ENCODE measurements at places on chromosomes 6 and 20. TPM values are rescaled to one million over a fixed set of nuclear protein-coding genes. Genes with fewer than 3 reads are reported as not detected.

- no peaks in the 10 kb centered on the region for H3K27me3 ChIP-seq
- H3K27ac ChIP-seq = no peak overlapping the region
- no peak for DNase-seq
Measured at GRCh38 chr6:113522376-113522775, 334.8 kb upstream of the MARCKS start.

DNA sequence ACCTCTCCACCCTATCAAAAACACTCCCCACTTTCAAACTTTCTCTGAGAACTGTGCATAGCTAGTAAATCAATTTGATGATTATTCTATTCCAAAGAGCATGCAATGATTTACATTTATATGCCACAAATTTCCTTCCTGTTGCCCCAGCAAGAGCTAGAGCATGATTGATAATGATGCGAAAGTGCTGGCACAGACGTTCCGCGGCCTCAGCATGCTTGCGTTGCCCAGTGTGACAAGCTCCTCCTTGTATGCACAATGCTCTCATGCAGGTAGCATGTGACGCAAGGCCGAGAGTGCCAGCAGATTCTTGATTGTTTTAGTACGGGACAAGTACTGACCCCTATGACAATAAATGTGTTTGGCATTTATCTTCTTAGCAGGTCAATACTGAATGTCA is 696.3 kb upstream of the SLC35B3 start:
- no peaks in the 10 kb centered on the region for H3K4me1 ChIP-seq
- no peak overlapping the region for H3K4me3 ChIP-seq
- DNase-seq = no peak
- no peaks in the 10 kb centered on the region for H3K27me3 ChIP-seq
- no peaks in the 10 kb centered on the region for H3K36me3 ChIP-seq
- H3K27ac ChIP-seq = no peak overlapping the region

- H3K27me3 ChIP-seq = peaks cover 2% of the 10 kb centered on the region
- peak; percentile 59 for DNase-seq
- H3K4me3 ChIP-seq = peak overlapping the region; percentile 89
Measured at GRCh38 chr20:58389324-58389967, 417 bp downstream of the VAPB start.

DNA sequence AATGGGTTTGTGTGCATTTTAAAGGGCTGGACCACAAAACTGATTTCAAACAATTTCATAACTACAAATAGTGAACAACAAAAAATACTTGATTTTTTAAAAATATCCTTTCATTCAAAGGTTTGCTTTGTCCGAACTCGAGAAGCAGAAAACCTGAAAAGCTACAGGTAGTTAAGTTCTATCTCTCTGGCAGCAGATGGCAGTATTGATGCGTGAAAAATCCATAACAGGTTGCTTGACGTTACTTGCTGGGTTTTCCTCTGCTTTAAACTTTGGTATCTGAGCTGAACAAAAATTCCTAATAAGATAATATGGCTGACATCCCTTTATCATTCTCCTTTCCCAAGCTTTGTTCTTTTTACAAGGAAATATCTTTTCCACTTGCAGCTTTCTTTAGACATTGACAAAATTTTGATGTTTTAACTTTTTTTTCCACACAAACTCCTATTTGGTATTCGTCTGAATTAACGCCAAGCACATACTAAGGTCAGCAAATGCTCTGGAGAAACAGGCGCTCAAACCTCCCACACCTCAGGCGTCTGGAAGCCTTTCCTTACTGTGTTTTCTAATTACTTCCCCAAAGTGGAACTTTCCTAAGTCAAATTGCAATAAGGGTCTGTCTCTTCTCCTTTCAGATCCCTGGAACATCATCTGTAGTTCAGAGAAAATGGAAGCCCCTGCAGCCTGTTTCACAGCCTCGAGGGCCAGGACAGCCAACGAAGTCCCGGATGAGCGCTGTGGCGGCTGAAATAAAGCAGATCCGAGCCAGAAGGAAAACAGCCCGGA is 50.3 kb upstream of the GFRAL start:
- no peak for DNase-seq
- H3K27ac ChIP-seq = no peak overlapping the region

- no peaks in the 10 kb centered on the region for H3K27me3 ChIP-seq
- H3K4me3 ChIP-seq = no peak overlapping the region
- no peaks in the 10 kb centered on the region for H3K4me1 ChIP-seq
- no peak overlapping the region for H3K27ac ChIP-seq
- H3K36me3 ChIP-seq = no peaks in the 10 kb centered on the region
Measured at GRCh38 chr20:58716476-58717277, 24.1 kb downstream of the NPEPL1 start.

DUSP15 gene
- not detected for polyA plus RNA-seq

BICRAL gene
- 3.8 TPM for polyA plus RNA-seq

POU5F1 gene
- polyA plus RNA-seq = not detected

ARFGEF2 gene
- polyA plus RNA-seq = 7.2 TPM
